ENCODE measurements at places on chromosomes 4 and X. TPM values are rescaled to one million over a fixed set of nuclear protein-coding genes. Genes with fewer than 3 reads are reported as not detected.

DNA sequence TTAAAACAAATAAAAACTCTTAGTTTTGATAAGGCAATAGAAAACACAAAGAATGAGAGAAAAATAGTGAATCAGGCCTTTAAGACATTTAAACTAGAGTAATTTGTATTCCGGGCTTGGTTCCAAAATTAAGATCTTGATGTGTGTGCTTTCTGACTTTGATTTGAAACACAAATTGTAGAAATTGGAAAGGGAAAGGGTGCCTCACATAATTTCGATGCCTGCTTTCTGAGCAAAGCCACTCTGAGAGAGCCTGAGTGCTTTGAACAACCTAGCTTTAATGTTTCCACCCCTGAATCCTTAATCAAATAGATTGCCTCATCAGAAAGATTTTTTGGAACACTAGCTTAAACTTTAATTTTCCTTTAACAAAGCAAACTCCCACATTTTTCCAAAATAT lies 666.8 kb downstream of the PCDH18 start:
- no peaks in the 10 kb centered on the region for H3K36me3 ChIP-seq
- no peaks in the 10 kb centered on the region for H3K27me3 ChIP-seq
- H3K4me3 ChIP-seq: no peak overlapping the region
- DNase-seq: no peak

DNA sequence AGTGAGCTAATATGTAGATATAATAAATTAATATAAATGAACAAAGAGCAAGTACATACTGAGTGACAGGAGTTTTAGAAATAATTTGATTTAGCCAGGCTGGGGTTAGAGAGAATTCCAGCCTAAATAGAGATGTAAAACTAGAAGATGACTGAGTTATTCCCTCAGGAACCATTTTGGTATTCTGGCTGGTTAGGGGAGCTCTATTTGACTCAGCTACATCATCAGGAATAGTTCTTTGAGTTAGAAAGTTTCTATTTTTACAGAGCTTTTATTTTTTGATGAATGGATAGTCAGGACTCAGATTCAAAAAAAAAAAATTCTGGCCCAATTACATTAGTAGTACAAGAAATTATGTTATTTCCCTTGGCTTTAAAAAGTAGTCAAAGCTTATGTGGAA lies 180.4 kb upstream of the MID1 start:
- no peaks in the 10 kb centered on the region for H3K36me3 ChIP-seq
- H3K4me1 ChIP-seq: no peaks in the 10 kb centered on the region
- H3K4me3 ChIP-seq: no peak overlapping the region
- H3K27ac ChIP-seq: no peak overlapping the region
- DNase-seq: no peak

Gene FGB
- total RNA-seq: 0.26 TPM

Gene HPSE
- total RNA-seq: 19.2 TPM

Gene LEF1
- total RNA-seq: 4.1 TPM

Gene SERPINA7
- total RNA-seq: not detected

Gene FREM3
- total RNA-seq: 0.09 TPM
